Stimulated activated CD4-positive, alpha-beta T cell treated with anti-CD3 and anti-CD28 coated beads, Interleukin-2, amount 100 ng/mL, for 48 hours (primary cell): ENCODE measurements at places on chromosomes 4 and X.

DNA sequence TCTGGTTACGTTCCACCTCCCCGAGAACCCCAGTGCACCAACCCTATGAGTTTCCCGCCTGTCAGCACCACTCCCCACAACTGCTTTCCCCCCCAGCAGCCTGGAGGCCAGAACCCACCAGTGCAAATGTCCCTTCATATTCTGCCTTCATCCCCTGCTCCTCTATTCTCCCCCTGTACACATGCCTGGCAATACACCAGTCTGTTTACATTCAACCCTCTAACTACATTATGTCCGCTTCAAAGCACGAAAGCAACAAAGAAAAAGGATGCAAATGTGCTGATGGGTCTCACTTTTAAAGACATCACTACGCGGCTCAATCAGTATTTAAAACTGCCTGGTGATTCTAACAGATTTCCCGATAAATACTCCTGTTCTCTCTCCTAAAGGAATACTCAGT, 126.7 kb upstream of the SORBS2 start:
- DNase-seq: no peak

DNA sequence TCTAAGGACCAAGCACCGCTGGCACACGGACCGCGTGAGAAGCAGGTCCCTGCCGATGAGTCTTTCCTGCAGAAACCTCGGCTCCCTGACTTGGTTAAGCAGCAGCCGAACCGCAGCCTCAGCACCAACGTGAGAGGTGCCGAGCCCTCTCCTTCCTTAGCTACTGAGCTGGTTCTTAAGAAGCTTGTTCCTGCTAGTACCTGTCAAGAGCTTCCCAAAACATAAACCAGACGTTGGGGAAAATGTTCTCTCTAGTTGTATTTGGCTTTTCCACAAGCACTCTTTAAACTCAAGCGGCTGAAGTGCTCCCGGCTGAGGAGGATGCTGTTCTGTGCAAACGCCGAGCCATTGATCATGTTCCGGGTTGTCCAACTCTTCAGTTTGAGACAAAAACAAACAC, 29.3 kb upstream of the TLR3 start:
- no peak for DNase-seq

DNA sequence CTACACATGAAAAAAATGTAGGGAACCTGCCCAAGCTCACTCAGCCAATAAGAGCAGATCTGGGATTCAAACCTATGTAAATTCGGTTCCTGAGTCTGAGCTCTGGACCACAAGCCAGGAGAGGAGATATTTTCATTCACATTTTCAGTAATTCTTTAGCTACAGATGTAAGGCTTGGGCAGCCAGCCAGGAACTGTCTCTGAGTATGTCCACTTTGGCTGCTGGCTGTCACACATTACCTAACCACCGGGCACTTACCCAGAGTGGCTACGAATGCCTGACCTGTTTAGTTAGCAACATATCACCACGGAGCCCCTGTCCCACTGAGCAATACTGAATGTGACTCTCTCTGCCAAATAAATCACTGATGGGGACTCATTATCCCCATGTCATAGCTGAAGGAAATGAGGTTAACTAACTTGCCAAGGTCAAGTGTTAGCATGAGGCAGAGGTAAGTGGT, 15.3 kb downstream of the USP46 start:
- no peak for DNase-seq

GRCh38 chr4:53196882-53197771, 168.7 kb downstream of the SCFD2 start:
- DNase-seq: no peak

DNA sequence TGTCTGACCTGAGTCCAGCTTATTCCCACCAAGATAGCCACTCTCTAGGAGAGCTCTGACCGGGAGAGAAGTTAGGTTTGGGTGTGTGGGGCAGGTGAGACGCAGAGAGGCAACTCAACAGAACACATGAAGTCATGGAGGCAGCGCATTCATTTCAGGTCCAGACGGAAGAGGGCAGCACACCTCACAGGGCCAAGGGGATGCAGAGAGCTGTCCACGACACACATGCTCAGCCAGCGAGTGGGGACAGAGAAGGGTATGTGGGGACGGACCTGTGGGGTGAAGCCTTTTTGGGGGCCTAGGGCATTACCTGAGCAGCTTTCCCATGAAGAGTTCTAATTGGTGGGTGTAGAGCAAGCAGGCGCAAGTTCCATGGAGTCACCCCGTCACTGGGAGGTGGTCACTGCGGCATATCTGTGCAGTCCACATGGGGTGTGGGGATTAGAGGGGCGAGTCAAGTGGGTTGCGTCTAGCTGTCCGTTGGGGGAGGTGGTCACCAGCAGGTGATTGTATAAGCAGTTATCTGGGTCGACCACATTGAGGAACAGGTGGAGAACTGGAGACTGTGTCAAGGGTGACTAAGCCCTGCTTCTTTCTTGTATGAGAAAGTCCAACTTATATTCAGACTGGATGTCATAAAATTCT, 24.3 kb upstream of the UXT start:
- DNase-seq: no peak

DNA sequence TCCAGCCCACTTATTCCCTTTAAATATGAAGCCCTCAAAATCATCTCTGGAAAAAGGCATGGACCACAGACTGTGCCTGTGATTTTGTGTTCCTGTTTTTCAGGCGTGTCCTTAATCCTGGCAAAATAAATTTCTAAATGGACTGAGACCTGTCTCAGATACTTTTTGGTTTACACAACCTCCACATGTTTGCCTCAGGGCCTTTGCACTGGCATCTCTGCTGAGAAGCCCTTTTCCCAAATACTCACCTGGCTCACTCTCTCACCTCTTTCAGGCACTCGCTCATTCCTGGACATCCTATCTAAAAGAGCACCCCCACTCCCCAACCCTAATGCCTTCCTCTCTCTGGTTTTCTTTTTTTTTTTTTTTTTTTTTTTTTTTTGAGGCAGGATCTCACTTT, 40.5 kb downstream of the CHRNA9 start:
- DNase-seq: no peak

DNA sequence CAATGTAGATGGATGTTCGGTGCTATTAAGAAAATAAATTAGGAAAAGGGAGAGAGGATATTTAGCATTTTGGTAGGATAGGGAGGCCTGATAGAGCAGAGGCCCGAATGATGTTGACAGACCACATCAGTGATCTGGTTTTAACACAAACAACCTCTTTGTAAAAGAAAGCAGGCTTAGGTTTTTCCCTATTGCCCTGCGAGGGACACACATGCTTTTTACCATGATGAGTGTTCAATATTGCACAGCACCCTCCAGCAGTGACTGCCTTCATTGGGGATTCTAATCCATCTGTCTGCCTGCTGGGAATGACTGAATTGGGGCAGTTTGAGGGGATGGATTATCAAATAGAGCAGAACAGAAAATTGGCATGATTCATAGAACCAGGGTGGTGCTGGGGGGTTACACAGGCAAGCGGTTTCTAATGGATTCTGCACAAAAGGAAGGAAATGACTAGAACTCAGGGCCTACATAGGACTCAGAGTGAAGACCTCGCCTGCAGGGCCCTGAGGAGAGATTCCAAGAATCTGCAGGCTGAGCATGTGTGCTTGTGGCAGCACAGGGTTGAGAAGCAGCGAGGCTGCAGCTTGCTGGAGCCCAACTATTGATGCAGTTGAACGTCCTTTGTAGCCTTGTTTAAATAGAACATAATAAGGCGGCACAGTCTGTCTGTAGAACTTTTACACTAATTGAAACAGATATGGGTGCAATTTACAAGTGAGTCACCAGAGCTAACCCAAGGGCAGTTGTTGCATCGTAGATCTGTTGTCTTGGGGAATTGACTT, 58.0 kb downstream of the RHOH start:
- no peak for DNase-seq

GRCh38 chrX:84737471-84737871, 235.2 kb upstream of the HDX start:
- DNase-seq: no peak

DNA sequence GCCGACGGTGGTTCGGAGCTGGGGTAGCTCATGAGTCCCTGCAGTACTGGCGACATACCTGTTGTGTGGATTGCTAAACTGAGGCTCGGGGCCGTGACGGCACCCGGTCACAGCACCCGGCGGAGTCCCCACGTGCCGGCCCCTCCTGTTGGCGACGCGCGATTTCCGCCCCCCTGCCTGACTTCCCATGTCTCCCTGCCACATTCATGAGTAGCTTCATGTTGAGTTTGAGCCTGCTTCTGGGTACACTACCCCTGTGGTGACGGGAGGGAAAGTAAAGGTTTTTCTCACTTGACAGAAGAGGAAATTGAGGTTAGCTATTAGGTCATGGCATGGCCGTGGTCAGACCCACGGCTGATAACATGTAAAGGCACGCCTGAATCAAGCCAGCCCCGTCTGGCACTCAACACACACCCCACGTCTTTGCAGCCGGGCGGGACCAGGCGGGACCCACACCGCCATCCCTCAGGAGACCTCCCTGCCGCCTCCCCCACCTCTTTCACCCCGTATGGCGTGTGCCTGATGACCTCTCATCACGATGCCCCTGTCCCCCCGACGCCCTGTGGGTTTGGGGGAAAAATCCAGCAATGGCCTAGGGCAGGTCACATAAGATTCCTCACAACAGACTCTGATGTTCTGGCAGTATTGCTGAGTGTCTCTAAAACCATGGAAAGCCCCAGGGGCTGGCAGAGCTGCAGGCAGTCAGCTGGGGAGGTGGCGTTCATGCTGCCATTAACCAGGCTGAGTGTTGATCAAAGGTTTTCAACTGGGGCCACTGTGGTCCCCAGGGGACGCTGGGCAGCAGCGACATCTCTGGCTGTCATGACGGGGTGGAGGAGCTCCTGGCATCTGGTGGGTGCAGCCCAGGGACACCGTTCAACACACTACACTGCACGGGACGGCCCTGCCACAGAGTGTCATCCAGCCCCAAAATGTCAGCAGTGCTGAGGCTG, 29.2 kb downstream of the P2RY8 start:
- no peak for DNase-seq

DNA sequence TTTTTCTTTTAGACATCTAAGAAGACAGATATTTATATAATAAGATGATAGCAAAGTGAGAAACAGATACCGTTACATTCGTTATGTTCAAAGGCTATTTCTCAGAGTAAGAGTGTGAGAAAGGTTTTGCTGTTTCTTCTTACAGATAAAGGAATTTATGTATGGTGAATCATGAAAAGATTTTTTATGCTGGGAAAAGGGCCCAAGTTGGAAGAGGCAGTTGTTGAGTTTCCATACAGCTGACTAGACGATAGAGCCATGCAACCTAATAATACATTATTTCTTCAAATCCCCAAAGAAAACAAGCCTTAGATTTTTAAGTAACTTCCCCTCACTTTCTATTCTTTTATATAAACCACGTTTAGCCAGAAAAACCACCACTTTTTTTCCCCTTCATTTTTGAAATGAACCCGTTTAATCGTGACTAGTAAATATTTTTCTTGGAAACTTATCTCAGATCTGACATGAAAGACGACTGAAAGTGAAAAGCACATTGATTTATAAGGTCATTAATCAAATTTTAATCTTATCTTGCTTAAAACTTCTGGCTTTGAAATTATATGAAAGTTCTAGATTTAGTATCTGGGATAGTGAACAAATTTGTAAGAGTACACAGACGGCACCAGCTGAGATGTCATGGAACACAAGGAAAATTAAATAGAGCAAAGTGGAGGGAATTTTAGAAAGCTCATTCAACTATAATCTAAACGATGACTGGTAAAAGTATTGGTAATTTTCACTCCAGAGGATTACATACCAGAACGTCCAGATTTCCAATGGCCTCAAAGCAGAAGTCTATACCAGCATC, 10.9 kb downstream of the ADH6 start:
- no peak for DNase-seq

- no peak for DNase-seq
Measured at GRCh38 chrX:22037225-22037624, 5.1 kb downstream of the PHEX start.

DNA sequence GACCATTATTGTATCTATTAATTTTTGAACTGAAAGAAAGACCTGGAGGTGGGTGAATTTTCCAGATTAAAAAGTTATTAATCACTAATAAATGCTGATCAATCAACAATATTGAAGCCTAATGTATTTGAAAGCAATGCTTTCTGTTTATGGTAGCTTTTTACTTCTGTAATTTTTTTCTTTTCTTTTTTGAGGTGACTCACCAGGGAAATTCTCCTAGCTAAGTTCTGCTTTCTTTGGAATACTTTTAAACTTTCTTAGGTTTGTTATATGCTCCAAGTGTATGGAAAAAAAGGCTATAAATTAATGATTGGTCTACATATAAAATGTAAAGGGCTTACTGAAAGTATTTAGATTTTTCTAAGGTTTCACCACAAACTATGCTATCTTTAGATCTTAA, 94.2 kb downstream of the MBNL3 start:
- DNase-seq: no peak

GRCh38 chr4:170242471-170242870, 152.7 kb upstream of the AADAT start:
- no peak for DNase-seq

DNA sequence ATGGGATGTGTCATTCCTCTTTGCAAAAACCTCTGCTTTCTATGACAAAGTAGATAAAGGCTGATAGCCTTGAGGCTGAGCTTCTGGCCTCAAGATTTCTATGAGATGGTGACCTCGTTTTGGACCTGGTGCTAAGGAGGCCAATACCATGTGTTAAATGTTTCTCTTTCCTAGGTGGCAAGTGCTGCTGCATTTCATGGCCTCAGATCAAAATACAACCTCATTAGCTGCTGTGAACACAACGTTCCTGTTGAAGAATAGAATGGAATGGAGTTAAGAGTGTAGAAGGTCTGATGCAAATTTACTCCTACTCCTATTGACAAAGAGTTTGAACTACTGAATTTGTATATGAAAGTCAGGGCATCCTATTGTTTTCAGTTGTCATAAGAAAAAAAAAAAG, 112.0 kb downstream of the C4orf51 start:
- DNase-seq: no peak

DNA sequence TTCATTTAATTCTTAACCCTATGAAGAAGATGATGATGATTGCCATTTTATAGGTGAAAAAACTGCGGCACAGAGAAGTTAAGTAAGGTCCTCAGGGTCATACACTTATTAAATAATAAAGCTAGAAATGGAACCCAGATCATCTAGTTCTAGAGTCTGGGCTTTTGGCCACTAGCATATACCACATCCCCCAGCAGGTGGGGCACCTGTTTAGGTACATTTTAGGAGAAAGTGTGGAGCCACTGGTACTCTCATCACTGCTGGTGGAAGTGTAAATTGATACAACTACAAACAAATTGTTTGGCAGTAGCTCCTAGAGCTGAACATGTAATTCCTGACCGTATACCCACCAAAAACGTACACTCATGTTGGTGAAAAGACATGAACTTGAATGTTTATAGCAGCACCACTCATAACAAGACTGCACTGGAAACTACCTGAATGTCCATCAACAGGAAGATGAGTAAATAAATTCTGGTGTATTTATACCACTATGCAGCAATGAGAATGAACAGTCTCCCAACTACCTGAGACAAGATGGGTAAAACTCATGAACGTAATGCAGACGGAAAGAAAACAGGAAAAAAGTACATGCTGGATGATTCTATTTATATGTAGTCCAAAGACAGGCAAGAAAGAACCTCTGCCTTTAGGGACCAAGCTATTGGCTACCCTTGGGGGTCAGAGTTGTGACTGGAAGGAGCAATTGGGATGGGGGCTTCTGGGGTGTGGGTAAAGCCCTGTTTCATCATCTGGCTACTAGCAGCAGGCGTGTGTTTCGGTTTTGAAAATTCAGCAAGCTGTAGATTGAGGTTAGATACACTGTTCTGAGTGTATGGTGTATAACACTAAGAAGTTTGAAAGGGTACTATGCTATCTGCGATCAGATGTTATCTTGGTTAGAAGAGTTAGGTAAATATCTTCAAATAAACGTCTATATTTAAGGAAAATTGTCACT, 72.3 kb upstream of the ADGRG2 start:
- no peak for DNase-seq
